ENCODE measurements at places on chromosomes 5 and 9.

- no peak for DNase-seq
Measured at GRCh38 chr9:96136992-96137670, 164.8 kb downstream of the HSD17B3 start.

- DNase-seq, result no peak
Measured at GRCh38 chr9:111928359-111928720, 31.7 kb downstream of the UGCG start.

GRCh38 chr5:1494780-1495524 is 28.8 kb downstream of the LPCAT1 start:
- peak; percentile 38 for DNase-seq

- DNase-seq, result peak; percentile 86
Measured at GRCh38 chr9:33466565-33467495, 6.9 kb downstream of the NOL6 start.

- no peak for DNase-seq
Measured at GRCh38 chr9:74056023-74056422, 441.1 kb upstream of the RORB start.

DNA sequence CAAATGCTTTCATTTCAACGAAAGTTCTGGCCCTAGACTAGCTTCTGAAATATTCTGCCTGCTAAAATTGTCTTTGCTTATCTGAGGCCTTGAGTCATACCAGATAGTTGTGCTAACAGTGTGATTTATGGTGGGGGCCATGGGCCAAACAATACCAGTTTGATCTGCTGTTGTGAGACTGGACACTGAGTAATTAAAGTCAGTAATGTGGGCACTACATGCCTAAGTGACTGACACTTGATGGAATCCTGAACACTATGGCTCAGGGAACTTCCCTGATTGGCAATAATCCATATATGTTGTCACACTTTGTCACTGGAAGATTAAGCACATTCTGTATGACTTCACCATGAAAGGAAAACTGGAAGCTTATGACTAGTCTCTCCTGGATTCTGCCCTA is 127.6 kb upstream of the CYLC2 start:
- DNase-seq, result no peak

- peak; percentile 29 for DNase-seq
Measured at GRCh38 chr5:44875661-44876605, 67.2 kb downstream of the MRPS30 start.

DNA sequence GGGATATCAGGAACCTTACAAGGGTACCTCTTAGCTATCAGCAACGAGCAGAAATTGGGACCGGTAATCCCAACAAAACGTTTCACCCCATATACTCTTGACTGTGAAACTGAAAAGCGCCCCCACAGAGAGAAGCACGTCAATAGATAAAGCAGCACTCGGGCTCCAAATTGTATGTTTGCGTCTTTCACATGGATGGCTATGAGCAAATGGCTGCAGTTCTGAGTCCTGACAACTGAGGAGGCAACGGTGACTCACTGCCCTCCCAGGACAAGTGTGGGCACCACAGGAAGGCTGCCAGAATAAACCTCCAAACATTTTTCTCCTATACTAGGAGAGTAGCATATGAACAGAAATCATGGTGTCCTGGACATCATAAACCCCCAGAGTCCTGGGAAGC is 36.6 kb downstream of the SEMA4D start:
- DNase-seq, result peak; percentile 69

- DNase-seq, result no peak
Measured at GRCh38 chr5:17308326-17309065, 91.1 kb downstream of the BASP1 start.

DNA sequence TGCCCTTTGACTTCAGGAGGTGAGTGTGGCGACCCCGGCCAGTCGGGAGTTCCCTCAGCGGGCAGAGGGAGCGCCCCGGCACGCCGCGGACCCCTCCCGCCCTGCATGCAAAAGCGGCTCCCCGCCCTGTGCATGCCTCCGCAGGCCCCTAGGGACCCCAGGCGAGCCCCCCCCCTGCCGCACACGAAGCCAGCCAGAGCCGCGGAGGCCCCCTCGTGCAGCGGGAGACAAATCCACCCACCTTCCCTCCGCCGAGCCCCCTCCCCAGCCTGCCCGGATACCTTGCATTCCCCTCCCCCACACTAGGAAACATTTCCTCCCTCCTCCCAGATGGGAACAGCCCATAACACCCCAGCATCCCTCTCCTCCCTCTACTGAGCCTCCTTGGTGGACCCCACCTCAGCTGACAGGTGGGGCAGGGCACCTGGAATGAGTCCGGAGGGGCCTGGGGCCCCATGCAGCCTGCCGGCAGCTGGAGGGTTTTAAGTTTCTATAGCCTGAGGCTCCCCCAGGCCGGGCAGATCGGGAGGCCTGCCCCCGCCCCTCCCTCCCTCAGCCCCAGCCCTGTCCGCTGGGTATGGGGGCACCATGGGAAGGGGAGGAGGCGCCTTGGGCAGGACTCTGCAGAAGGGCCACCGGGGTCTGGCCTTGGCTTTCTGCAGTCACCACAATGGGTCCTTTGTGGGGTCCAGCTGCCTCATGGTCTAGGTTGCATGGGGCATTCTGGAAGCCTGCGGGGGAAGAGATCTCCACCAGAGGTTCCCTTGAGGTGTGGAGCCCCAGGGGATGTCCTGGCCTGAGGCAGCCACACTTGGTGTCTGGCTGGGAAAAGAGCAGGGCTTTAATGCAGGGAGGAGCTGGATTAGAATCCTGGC is 601 bp downstream of the ERGIC1 start:
- peak; percentile 44 for DNase-seq

DNA sequence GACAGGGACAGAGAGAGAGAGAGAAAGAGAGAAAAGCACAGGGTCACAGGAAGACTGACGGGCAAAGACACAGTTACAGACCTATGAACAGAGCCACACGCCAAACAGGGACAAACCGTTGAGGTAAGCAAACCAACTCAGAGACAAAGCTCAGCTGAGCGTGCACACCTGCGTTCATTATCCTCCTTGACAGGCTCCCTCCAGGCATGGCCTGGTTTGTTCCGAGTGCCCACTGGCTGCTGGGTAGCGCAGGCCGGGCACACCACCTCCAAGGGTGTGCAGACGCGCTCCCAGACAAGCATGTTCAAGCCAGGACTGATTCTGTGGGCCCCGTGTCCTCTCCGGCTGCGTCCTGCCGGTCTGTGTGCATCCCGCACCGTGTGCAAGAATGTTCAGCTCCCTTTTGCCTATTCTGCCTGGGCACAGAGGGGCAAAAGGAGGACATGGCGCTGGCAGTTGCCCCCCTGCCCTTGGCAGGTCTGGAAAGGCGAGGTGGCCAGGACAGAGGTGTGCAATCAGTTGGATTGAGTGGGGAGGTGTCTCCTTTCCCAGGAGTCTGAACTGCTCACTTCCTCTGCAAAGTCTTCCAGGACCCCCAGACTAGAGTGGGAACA is 467 bp upstream of the SMIM32 start:
- no peak for DNase-seq

GRCh38 chr5:32326216-32326772 is 13.6 kb upstream of the MTMR12 start:
- no peak for DNase-seq

DNA sequence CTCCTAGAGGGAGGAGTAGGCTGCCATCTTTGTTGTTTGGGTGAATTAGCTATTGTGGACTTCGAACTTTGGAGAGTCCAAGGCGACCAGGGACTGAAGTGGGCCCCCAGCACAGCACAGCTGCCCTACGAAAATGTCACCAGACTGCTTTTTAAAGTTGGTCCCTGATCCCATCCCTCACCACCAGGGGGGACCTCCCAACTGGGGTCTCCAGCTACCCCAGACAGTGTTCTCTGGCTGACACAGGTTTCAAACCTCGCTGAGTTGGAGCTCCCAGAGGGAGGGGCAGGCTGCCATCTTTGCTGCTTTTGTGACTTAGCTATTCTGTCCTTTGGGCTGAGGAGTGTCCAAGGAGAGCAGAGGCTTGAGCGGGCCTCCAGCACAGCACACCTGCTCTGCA is 45.7 kb upstream of the ADRB2 start:
- DNase-seq, result no peak

DNA sequence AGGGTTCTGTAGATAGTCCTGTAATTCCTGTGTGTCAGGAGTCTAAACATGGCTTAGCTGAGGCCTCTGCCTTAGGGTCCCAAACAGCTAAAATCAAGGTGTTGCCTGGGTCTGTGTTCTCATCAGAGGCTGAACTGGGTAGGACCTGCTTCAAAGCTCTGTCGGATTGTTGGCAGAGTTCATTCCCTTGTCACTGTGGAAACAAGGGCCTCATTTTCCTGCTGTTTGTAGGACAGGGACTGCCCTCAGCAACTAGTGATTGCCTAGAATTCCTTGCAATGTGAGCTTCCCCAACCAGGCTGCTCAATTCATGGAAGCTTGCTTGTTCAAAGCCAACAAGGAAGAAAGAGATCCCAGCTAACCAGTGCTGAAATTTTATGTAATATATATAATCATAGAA is 283.2 kb downstream of the DNAH5 start:
- no peak for DNase-seq

- no peak for DNase-seq
Measured at GRCh38 chr5:173557123-173557903, 59.1 kb downstream of the BOD1 start.

DNA sequence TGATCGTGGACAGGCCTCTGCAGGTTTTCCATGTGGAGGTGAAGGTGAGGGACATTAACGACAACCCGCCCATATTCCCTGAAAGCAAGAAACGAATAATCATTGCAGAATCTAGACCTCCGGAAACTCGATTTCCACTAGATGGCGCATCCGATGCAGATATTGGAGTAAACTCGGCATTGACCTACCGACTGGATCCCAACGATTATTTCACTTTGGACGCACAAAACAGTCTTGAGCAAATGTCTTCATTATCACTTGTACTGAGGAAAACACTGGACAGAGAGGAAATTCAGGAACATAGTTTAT is 621 bp downstream of the PCDHA13 start:
- no peak for DNase-seq

DNA sequence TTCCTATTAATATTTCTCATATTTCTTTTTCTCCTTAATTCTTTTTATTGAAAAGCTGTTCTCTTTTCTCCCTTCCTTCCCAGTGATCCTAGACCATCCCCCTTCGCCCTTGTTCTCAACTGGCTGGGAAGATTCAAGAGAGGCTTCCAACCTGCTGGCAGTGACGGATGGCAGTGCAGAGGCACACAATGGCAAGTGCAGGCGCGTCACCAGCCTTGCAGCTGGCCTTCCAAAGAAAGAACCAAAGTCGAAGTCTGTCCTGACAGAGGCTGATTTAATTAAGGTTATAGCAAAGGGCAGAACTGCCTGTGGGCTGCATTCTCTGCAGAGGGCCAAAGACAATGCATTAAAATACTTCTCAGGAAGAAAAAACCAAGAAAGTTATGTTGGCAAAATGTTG is 7.4 kb downstream of the CEMIP2 start:
- no peak for DNase-seq

DNA sequence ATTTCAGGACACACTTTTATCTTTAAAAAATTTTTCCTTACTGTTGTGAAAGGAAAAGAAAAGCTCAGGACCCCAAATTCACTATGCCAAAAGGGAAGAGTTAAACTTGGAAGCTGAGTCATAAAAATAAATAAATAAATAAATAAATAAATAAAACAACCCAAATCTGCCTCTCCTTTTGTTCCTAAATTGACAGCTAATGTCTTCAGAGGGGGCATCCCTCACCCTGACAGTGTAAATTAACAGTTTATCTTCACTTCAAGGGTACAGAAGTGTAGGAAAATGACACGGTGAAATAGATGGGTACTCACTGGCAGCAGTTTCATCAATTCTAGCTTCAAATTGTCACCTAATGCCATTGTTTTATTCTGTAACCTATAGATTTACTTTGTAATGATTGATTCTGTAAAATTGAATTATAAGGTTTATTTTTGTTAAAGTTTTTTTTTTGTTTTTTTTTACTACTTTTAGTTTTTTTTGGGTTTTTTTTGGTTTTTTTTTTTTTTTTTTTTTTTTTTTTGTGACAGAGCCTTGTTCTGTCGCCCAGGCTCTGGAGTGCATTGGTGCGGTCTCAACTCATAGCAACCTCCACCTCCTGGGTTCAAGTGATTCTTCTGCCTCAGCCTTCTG is 18.5 kb upstream of the ANXA1 start:
- DNase-seq, result no peak

DNA sequence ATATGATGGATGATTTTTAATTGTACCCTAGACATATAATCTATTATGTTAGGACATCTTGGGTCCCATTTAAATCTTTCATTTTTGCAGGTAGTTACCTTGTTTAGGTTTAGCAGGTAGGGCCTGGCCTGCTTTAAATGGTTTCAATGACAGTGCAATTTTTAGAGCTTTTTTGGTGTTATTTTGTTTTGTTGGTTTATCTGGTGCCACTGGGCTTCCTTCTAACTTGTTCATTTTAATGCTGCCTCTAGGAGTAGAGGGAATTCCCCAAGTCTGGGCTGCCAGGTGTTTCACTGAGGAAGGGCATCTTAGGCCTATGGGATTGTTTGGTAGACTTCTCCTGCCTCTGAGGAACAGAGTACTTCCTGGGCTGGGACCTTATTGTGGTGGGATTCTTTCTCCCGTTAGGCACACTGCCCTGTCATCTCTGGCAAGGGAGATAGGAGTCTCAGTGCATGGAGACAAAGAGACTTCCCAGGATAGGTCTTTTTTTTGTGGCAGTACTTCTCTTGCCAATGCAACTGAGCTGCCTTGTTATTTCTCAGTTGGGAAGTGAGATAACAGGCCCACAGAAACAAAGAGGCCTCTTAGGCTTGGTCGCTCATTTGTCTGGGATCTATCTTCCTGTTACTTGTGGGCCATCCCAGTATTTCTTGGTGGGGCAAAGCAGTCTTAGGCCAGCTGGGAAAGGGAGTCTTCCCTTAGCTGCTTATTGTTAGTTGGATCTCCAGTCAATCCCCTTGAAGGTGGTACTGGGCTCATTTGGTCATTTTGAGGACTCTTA is 282.9 kb downstream of the FER start:
- no peak for DNase-seq

GRCh38 chr5:139709582-139710318 is 61.6 kb downstream of the CXXC5 start:
- no peak for DNase-seq

GRCh38 chr5:89203611-89204010 is 320.6 kb upstream of the MEF2C start:
- DNase-seq, result no peak

DNA sequence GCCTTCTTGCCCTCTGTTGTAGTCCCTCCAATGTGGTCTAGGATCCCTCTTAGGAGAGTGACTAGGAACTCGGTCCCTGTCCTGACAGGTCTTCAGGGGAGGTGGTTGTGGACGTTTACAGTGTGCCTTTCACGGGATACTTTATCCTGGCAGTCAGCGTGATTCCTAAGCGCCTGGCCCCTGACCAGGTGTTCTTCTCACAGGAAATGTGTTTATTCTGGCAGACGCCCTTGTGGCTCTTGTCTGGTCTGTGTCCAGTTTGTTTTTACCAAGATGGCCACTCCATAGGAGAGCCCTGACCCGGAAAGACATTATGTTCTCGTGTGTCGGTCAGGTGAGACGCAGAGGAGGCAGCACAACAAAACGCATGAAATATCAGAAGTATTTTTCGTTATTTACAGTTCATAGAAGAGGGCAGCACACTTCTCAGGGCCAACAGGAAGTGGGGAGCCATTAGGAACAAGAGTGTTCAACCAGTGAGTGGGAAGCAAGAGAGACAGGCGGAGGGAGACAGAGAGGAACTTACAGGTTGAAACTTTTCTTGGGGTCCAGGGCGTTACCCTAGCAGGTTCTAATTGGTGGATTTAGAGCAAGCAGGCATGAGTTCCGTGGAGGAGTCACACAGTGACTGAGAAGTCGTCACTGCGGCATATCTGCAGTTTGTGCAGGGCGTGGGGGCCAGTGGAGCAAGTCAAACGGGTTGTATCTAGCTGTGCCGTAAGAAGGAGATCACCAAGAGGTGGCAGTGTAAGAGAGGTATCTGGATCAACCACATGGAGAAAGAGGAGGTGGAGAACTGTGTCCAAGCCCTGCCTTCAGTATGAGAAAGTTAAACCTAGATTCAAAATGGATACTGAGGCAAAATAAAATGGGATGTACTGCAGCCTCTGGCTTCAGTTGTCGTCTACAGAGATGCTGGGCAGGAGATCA is 412.9 kb downstream of the ZSWIM6 start:
- DNase-seq, result no peak
